ENCODE measurements at places on chromosomes 5 and 9. TPM values are rescaled to one million over a fixed set of nuclear protein-coding genes. Genes with fewer than 3 reads are reported as not detected.

RECK gene
- polyA plus RNA-seq: 17.6 TPM

DNA sequence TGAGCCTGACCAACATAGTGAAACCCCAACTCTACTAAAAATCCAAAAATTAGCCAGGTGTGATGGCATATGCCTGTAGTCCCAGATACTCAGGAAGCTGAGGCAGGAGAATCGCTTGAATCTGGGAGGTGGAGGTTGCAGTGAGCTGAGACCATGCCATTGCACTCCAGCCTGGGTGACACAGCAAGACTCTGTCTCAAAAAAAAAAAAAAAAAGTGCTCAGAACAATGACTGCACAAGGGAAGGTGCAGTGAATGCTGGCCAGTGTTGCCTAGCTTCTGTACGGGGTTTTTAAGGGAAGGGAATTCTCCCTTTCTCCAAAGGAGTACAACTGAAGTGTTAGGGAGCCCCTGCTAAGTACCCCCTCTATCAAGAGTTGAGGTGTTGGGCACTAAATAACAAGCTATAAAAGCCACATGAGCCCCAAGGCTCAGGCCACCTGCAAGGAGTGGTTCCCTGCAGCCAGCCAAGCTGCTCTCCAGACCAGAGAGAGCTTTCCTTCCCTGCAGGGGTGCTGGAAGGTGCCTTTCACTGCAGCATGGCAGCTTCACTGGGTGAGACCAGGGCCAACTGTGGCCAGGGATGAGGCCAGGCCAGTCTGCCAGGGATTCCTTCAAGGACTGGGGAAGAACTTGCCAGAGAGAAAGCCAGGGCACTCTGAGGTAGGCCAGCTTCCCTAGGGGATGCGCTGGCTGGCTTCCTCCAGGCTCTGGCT, 14.8 kb downstream of the GADD45G start:
- H3K4me3 ChIP-seq: no peak overlapping the region
- H3K4me1 ChIP-seq: peaks cover 37% of the 10 kb centered on the region
- no peak overlapping the region for H3K27ac ChIP-seq
- no peaks in the 10 kb centered on the region for H3K36me3 ChIP-seq
- DNase-seq: no peak

GRCh38 chr9:133331221-133331620, 4.8 kb downstream of the SURF6 start:
- H3K4me1 ChIP-seq: peaks cover 8% of the 10 kb centered on the region
- H3K36me3 ChIP-seq: no peaks in the 10 kb centered on the region
- H3K27me3 ChIP-seq: no peaks in the 10 kb centered on the region
- H3K4me3 ChIP-seq: no peak overlapping the region
- H3K27ac ChIP-seq: no peak overlapping the region

DNA sequence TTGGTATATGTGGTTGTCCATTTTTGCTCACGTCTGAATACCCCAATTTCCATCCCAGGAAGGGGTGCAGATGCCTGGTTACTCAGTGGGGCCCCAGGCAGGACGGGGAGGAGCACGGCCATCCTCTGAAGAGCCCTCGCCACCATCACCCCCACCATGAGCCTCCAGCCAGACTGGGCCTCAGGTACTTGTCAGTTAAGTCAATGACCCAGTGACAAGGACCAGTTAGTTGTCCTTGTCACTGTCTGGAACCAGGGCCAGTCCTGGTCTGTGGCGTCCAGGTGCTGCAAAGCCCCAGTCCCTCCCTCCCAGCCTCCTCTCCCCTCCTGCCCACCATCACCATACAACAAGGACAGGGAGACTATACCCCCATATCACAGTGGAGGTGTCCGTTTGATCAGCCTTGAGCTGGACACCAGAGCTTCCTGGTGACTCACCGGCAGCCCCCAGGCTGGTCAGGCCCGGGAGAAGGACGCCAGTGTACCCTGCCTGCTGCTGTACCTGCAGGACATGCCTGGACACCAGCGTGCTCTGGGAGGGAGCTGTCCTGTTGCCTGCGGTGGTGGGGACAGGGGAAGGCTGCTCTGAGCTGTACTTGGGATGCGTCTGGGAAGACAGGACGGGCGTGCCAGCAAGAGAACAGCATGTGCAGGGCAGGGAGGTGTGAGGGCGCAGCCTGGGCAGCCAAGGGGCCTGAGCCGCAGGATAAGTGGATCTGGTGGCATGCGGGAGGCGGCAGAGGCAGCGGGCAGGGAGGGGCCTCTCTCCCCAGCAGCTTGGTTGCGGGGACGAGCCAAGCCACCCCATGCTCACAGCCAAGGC, 32.6 kb upstream of the TTLL11 start:
- H3K36me3 ChIP-seq: no peaks in the 10 kb centered on the region
- peak overlapping the region; percentile 26 for H3K4me3 ChIP-seq
- no peaks in the 10 kb centered on the region for H3K27me3 ChIP-seq
- DNase-seq: no peak
- H3K4me1 ChIP-seq: peaks cover 7% of the 10 kb centered on the region
- H3K27ac ChIP-seq: no peak overlapping the region

DNA sequence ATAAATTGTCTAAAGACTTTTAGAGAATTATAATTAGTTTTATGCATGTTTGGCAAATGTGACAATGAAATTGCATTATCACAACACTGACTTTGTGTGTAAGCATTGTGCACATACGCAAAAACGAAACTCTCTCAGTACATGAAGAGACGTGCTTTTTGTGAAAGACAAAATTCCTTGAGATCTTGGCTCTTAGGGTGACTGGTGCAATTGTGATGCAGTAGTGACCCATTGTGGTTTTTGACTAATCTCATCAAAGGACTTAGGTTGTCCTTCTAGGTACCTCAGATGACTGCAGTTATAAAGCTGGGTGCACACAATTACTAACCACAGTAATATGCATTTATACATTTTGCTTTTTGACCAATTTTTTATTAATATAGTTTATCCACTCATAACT, 25.3 kb upstream of the TYRP1 start:
- no peaks in the 10 kb centered on the region for H3K36me3 ChIP-seq
- DNase-seq: no peak
- H3K4me3 ChIP-seq: no peak overlapping the region
- no peaks in the 10 kb centered on the region for H3K4me1 ChIP-seq
- no peaks in the 10 kb centered on the region for H3K27me3 ChIP-seq

FNIP1 gene
- 29.2 TPM for polyA plus RNA-seq
